ENCODE measurements at places on chromosomes 12 and 14.

DNA sequence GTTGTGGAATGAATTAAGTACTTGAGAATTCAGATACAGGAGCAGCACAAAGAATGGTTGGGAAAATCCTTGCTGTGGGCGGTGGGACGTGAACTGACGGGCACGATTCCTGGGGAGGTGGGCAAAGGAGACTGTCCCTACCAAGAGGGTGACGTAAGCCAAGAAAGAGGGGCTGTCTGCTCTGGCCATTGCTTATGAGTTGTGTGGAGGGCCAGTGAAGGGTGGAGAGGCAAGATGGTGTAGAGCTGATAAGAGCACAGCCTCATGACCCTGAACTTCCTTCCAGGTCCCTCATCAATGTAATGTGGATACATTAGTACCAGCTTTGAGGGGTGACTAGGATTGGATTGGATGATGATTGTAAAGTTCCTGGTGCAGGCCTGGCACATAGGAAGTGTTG is 50.2 kb downstream of the WDR20 start:
- no peak for DNase-seq

- DNase-seq = no peak
Observed at GRCh38 chr14:44339862-44340261, 167.2 kb downstream of the FSCB start.

GRCh38 chr14:74176400-74176793 is 62.9 kb upstream of the VSX2 start:
- no peak for DNase-seq

DNA sequence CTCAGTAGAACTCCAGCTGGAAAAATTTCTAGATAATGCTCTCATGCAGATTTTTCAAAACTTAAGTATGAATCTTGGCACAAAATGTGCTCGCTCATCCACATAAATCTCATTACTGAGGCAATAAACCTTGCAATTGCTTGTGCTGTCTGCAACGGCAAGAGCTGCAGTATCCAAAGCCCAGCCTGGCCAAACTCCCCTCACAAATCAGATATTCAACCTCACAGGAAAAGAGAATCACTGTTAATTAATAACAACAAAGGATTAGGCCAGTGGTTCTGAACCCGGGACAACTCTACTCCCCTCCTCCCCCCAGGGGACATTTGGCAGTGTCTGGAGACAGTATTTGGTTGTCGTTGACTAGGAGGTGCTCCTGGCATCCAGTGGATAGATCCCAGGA is 19.2 kb upstream of the CORO1C start:
- DNase-seq = no peak

DNA sequence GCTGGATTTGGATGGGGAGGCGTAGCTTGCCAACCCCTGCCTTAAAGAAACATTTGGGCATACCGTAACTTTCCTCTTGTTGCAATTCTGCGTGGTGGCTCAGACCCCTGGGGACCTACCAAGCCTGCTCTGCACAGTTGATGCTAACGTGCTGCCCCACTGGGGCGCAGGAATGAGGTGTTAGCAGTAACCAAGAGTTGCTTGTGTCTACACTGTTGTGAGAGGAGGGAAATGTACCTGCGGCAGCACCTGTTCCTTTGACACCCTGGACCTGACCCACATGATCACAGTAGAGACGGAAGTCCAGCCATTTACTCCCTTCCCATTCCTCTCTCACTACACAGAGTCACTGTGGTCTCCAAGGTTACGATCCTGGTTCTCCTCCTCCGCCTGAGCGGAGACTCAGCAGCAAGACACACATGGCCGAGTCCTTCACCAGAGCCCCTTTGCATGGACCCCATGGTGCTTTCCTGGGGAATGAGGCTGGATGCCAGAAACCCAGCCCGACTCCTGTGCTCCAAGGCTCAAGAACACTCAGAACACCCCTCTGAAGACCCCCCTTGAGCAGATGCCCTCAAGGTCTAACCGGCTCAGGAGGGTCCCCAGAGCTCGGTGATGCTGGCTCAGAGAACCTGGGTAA is 84.8 kb downstream of the FBXL14 start:
- no peak for DNase-seq

DNA sequence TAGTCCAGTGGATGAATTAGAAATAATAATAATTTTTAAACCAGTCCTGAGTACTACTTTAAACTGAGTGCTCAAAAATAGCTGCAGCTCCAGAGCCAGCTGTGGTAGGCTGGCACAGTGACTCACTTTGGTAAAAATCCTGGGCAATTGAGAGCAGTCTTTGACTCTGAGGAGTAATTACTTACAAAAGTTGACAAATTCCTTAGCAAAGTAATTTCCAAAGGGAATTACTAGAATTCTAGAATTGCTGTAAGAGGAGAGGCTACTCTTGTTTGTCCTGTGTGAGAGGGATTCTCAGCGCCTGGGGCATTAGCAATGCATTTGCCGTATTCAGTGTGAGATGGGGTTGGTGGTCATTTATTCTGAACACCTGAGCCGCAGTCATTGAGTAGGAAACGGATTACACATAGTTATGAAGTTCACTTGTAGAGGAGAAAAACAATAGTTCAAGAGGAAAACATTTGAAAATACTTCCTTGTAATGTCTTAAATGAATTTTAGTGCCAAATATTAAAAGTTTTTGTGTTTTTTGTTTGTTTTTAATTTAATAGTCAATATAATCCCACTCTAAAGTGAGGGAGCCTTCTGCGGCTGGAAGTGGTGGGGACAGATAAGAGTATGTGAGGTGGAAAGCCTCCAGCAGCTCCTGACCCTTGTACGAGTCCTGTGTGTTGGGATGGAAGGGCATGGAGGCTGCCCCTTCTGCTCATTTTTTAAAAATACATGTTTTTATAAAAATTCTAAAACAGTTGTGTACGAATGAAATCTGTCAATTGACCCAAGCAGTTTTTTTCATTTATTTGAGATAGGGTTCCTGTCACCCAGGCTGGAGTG is 41.9 kb downstream of the EID3 start:
- DNase-seq = no peak

GRCh38 chr12:51622564-51622963 is 31.5 kb downstream of the SCN8A start:
- DNase-seq = no peak

- no peak for DNase-seq
Observed at GRCh38 chr12:58918469-58918844, 1.8 kb downstream of the LRIG3 start.

DNA sequence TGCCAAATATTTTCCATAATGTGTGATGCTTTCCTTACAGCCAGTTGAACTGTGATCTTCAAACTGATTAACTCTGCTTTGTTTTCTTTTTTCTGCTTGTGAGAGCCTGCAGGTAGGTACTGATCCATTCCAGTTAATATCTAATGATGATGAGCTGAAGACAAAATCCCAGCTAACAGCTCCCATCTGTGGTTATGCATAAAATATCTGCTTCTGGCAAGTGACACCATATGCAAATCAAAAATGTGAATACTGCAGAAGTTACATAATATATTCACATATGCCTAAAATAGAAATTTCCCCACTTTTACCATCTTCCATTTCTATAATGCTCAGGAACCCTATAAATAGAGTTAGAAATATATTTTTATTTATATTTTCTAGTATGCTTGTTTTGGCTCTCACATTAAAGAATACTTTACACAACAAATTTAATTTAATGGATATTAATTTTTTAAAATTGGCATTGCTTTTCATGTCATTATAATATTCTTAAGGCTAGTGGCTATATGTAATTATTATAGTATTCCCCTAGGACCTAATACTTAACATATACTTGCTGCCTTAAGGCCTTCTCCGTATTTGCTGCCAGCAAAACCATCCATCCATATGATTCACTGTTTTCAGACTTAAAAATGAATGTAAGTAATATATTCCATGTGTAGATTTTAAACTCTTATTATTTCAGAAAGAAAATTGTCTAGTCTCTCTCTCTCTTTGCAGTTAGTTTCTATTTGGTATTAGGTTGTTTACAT is 83.8 kb downstream of the CCER1 start:
- DNase-seq = no peak

DNA sequence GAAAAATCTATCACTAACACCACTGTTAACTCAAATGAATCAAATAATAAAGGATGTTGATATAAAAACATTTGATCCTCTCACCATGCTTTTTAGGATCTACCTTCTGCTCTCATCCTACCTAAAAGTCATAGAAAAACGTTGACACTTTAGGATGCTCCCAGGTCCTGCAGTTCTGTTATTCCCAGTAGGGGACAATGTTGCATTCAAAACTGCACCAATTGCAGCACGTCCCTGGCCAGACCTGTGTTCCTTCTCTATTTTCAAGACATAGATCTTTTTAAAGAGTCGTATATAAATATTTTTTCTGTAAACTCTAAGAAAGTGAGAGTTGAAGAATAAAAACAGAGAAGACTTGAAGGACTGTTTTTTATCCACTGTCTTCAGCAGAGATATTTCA is 8.8 kb downstream of the AICDA start:
- DNase-seq = no peak

- DNase-seq = no peak
Observed at GRCh38 chr12:13275241-13276085, 78.9 kb downstream of the EMP1 start.

- DNase-seq = no peak
Observed at GRCh38 chr12:116710370-116711150, 27.3 kb downstream of the SPRING1 start.

DNA sequence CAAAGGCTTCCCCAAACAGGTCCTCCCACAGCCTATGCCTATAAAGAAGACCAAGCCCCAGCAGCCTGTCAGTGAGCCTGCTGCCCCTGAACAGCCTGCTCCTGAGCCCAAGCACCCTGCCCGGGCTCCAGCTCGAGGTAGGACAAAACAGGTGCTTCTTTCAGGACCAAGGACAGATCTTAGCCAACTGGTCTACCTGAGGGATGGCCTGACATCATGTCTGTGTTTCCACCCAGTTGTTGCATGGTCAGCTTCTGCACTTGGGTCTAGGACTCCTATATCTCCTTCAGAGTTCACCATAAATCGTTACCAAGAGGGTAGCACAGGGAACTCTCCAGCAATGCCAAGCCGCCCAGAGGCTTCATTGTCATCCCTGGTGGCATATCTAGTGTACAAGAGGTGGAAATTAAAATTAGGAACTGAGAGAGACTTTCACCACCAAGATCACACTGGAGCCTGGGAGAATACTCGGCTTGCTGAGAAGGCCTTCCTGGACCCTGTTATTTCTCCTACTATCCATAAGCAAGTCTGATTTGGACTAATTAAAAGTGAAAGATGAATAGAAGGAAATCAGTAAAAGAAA is 38.2 kb upstream of the OAS1 start:
- DNase-seq = no peak

DNA sequence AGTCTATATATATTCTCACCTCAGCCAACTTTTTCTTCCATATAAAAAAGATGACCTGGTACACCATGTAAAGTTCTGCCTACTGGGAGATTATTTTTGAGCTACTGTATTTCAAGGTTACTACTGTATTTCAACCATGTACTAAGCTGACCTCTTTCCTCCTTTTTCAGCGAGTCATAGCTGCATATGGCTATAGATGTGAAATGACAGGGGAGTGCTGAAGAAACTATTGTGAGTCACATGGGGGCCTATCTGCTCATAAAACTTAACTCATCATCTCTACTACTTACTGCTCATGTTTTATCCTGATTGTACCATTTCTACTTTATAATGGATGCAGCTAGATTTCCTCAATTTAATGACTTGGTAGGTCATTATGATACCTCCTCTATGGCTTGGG is 571.4 kb upstream of the ATP2B1 start:
- no peak for DNase-seq

DNA sequence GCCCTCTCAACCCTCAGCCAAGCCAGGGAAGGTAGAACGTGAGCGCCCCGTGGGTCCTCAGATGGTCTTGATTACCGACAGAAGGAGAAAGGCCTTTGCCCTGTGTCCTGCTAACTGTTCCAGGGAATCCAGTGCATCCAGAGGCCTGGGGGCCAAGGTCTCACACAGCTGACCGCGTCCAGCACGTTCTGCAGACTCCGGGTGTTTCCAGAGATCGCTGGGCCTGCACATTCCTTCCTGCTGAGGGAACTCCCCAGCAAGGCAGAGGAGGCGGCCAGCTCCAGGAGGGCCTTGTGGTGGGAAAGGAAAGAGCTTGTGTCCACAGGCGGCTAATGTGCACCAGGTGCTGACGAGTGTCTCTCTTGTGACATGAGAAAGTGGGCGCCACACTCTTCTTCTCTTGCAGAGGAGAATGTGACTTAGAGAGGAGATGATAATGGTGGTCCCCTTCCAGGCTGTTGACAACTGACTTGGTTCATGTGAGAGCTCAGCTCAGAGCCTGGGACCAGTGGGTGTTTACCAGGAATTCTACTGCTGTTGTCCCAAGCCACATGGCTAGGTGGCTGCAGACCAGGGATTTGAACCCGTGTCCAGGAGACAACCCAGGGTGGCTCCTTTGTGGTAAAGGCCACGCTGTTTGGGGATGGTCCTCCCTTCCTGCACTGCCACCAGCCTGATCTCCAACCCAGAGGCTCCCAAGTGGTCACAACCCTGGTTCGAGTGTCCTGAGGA is 46.8 kb upstream of the DLK1 start:
- DNase-seq = no peak

GRCh38 chr12:110780448-110780847 is 37.8 kb upstream of the PPP1CC start:
- no peak for DNase-seq

GRCh38 chr12:94587266-94588241 is 62.8 kb downstream of the TMCC3 start:
- DNase-seq = no peak

DNA sequence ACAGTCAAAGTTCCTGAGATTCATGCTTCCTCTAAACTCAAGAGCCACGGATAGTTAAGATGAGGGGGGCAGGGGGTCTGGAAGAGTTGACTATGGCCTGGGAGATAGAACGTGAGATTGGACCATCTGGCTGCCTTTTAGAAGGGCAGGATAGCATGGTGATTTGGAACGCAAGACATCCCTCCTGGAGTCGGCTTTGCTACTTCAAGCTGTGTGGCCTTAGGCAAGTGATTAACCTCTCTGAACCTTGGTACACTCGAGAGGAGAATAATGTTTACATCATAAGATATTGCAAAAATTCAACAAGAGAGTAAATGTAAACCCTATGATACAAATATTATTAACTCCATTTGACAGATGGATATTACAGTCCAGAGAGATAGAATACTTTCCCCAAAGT is 49.7 kb downstream of the RPH3A start:
- no peak for DNase-seq

- no peak for DNase-seq
Observed at GRCh38 chr12:46073321-46073720, 82.9 kb upstream of the SCAF11 start.

DNA sequence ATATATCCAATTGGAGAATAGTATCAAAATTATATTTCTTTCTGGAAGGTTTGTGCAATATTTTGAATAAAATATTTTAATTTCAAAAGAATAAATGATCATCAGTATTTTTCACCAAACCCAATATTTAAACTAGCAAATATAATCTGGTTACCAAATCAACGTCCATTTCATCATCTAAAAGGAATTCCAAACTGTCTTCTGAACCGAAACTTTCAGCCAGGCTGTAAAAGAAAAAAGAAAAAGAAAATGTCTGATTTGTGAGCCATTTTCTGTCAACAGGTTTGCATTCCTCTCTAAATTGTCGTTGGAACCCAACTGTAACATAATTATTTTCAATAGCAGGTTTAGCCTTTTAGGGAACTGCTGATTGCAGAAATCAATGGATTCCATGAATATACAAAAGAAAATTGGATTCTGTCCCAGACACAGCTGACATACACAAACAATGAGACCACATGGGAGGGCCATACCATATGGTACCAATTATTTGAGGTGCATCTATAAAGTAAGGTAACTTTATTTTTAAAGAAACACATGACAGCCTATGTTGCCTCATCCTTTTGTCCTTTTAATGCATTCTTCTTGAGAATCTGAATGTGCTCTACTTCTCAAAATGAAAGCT is 22.7 kb downstream of the SNRPF start:
- no peak for DNase-seq

GRCh38 chr14:70045844-70046535 is 142.8 kb downstream of the SLC8A3 start:
- no peak for DNase-seq

GRCh38 chr12:3727877-3728632 is 24.9 kb downstream of the CRACR2A start:
- no peak for DNase-seq

Measured in D721Med (cell line).